KBM-7 (cell line): ENCODE measurements at places on chromosomes 1 and 21.

DNA sequence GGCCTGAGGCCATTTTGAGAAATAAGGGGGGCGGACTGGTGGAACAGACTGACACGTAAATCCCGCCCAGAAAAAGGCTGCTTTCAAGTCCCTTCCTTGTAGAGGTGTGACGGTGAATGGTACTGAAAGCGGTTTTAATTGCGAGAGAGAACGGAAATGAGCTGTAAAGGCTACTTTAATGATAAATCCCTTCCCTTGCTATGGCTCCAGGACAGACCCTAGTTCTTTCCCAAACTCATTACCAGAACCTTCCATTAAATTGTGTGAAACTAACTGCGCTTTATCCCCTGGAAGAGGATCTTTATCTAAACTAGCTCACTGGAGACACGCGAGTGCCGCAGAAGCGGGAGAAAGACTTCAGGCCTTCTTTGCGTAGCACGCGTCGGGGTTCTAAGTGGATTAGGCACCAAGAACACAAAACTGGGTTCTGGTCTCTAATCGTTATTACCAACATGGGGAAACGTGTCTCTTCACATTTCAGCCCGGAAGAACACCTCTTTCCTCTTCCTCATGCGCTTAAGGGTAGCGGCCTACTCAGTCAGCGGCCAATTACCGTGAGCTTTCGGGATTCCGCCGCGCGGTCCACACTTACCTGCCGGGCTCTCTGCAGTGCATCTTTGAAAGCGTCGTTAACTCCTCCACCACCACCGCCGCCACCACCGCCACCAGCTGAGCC, 441 bp downstream of the FUBP1 start:
- DNase-seq = peak; percentile 88

DNA sequence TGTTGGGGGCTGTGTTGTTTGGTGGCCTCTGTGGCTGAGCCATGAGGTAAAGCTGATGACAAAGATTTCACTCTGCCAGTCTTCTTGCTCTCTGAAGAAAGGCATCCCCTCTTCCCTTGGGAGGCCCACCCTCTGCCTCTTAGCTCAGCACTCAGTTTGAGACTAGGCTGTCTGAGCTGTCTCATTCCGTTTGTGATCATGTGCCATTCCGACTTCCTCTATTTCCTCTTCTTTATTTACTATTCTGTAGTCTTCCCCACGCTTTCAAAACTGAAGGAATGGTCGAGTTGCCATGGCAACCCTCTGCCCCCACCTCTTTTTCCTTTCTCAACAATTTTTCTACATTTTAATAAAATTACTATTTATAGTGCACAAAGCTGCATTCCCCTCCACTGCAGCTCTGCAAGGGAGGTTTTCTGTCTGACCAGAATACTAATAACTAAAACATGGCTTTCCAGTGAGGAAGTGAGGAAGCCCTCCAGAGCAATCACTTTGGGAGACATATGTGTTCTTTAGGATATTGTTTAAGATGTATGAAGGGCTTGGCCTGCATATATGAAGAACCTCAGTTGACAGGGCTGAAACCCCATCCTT, 30.8 kb downstream of the KCNA3 start:
- peak; percentile 37 for DNase-seq

GRCh38 chr1:3015269-3015635, 6.0 kb upstream of the ACTRT2 start:
- no peak for DNase-seq

GRCh38 chr1:42172381-42173133, 8.0 kb upstream of the GUCA2A start:
- DNase-seq = no peak

- no peak for DNase-seq
Measured at GRCh38 chr1:221824025-221824424, 82.1 kb upstream of the DUSP10 start.

- DNase-seq = no peak
Measured at GRCh38 chr21:38796424-38796823, 9.3 kb upstream of the ETS2 start.

GRCh38 chr21:26057477-26058170, 112.9 kb downstream of the APP start:
- no peak for DNase-seq

GRCh38 chr1:161163793-161164192, 2.4 kb upstream of the PPOX start:
- no peak for DNase-seq

DNA sequence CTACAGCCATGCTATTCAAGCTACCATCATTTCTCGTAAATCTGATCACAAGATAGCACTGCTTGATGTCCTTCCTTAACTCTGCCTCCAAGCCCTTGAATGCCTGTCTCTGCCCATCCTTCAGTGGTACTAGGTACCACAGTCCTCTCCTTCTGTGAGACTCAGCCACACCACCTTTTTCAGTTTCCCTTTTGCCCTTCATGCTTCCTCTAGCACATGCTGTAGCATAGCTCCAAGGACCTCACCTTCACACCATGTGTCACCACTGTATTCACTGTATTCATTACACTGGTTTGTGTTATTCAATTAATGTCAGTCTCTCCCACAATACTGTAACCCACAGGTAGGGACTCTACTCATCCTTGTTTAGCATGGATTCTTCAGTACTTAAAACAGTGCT, 8.0 kb upstream of the TP53BP2 start:
- DNase-seq = no peak

GRCh38 chr1:14377386-14377785, 221.1 kb upstream of the KAZN start:
- DNase-seq = no peak

GRCh38 chr1:183090391-183091006, 67.3 kb downstream of the LAMC1 start:
- DNase-seq = no peak

DNA sequence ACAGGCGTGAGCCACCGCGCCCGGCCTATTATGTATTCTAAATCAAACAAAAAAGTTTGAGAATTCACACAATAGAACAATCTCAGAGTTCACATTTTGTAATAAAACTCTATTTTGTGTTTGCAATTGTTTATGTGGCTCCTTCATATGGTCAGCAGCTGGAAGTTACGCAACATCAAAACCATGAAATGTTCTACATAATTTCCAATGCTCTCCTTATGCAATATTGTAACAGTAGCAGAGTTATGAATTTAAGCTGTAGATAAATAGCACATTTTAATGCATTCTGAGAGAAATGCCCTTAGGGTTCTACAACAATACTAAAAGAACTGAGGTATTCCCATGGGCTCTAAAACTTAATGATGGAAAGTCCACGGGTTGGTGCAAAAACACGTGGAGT, 62.3 kb upstream of the COL11A1 start:
- no peak for DNase-seq

DNA sequence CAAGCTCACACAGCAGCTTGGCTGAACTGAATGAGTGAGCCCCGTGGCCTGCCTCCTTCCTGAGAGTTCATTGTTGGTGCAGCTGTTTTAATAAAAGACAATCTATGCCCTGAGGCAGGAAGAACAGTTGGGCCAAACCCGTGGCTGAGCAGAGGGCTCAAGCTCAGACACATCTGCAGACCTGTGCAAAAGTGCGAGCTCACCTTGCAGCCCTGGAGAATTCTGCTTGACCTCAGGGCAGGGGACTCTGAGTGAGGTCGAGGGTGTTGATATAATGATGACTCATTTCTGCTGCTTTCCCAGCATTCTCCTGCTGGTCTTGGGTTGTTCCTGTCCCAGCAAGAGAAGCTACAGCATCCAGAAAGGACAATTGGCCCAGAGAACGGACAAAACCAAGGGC, 61.0 kb downstream of the ATP5PO start:
- DNase-seq = no peak

DNA sequence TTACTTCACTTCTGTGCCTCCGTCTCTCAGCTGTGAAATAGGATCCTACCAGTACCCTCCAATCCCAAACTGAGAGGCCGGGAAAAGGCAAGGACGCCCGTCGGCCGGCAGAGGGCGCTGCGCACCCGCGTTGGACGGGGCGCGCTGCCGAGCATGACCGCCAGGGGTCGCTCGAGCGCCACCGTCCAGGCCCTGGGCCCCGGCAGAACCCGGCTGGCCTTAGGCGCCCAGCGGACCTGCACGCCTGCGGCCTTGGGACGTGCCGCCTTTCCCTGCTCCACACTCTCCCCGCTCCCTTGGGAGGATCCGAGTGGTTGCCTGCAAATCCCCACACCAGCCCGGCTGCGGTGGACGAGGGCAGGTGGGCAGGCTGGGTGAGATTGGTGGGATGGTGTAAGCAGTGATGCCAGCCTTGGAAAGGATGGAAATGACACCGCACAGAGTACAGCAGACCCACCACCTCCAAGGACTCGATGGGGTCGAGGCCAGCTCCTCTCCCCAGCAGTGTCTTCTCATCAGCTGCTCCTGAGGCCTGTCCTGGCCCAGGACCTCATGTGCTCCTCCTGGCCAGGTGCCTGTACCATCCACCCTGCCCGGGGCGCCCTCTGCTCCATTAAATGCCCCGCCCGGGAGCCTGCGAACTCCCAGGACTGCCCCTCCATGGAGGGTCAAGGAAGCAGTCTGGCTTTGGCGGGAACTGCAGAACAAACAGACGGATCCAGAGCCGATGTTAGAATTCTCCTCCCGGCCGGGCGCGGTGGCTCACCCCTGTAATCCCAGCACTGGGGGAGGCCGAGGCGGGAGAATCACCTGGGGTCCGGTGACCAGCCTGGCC, 47.4 kb upstream of the LBR start:
- DNase-seq = peak; percentile 81

- no peak for DNase-seq
Measured at GRCh38 chr1:160850993-160851392, 11.7 kb downstream of the CD244 start.

- DNase-seq = peak; percentile 100
Measured at GRCh38 chr1:111516005-111516535, 12.6 kb upstream of the ADORA3 start.

- DNase-seq = no peak
Measured at GRCh38 chr21:36260802-36261201, 59.2 kb upstream of the MORC3 start.

GRCh38 chr1:153745417-153745816, 17.6 kb downstream of the INTS3 start:
- DNase-seq = no peak

- DNase-seq = peak; percentile 84
Measured at GRCh38 chr21:36297938-36298572, 21.9 kb upstream of the MORC3 start.

DNA sequence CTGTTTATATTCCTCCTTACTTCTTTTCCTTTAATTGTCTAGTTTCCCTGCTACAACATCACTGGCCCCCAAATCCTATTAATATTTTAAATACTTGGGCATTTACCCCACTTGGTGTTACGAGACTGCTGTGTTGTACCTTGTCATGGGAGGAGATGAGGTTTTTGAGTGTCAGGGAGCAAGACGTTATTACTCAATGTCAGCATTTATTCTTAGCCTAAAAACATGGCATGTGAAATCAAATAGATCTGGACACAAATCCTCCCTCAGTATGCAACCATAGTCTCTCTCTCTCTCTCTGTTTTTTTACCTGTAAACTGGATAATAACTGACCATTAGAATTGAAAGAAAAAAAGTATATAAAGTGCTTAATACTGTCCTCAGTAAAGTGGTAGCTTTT, 4.6 kb downstream of the LRRC8B start:
- DNase-seq = no peak

DNA sequence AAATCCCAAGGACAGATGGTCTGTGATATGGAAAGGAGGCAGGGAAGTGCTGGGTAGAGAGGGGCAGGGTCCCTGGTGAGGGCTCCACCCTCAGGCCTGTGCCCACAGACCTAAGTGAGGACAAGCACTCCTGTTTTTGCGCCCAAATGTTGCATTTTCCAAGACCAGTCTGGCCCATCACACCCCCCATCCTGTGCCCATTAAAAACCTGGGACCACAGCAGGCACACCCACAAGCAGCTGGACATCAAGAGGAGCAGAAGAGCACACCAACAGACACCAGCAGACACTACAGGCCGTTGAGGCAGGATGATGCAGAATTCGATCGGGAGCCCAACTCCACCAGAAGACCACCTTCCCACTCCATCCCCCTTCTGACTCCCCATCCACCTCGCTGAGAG, 72.8 kb downstream of the DMRTA2 start:
- no peak for DNase-seq

- peak; percentile 26 for DNase-seq
Measured at GRCh38 chr1:28096210-28097099, 8.0 kb upstream of the EYA3 start.

DNA sequence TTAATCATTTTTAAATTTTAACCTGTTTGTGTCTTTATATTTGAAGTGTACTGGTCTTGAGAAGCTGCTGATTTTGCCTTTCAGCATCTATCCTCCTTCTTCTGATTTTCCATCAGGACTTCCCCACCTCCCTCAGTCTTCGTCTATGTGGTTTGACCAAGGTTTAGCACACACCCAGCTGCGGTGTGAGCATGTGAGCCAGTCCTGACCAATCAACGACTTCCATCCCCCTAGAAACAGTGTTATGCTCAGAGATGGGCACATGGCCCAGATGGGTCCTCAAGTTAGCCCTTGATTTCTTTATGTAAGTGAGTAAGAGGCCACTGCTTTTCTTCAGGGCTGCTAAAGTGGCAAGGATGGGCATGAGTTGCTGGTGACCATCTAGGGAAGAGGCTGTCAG, 190.8 kb downstream of the MATN1 start:
- no peak for DNase-seq

- DNase-seq = peak; percentile 30
Measured at GRCh38 chr1:11227106-11228077, 35.0 kb downstream of the MTOR start.

DNA sequence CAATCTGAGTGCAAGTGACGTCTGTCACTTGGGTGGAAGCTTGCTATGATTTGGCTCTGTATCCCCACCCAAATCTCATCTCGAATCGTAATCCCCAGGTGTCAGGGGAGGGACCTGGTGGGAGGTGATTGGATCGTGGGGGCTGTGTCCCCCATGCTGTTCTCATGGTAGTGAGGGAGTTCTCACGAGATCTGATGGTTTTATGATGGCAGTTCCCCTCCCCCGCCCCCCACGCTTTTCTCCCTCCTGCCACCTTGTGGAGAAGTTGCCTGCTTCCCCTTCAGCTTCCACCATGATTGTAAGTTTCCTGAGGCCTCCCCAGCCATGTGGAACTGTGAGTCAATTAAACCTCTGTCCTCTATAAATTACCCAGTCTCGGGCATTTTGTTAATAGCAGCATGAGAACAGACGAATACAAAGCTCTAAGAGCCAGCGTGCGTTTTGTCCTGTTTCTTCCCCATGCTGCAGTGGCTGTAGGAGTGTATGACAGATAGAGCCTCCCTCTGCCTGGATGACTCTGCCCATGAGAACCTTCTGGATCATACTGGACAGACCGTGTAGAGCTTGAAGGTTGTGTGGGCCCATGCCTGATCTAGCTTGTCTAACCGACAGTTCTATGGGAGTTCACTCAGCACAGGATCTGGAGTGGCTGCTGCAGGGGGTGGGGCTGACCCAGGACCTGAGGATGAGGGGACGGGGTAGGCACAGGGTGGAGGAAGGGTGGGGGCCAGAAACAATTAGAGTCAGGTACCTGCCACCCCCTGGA, 139.7 kb upstream of the ERRFI1 start:
- peak; percentile 30 for DNase-seq
